Fibroblast of the aortic adventitia (primary cell): ENCODE measurements at places on chromosomes 1 and 21.

GRCh38 chr1:110136911-110137310 lies 13.4 kb upstream of the SLC6A17 start:
- peak; percentile 15 for DNase-seq

GRCh38 chr21:15731243-15731613 lies 1.4 kb downstream of the USP25 start:
- peak; percentile 6 for DNase-seq

DNA sequence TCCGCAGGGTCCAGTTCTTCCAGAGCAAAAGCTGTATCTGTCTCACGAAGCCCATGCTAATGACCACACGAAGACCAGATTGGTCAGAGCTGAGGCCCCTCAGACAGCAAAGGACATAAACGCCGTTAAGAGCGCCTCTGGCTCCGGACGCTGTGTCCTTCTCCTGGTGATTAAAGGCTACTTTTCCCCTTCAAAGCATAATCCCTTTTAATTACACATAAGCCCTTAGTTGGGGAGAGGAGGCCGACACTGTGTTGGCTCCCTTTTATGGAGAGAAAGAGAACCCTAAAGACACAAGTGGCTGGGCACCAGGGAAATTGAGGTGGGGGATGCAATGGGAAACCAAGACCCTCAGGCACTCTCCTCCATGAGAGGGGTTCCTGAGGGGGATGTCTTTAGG lies at the start of gene ABCA4:
Gene ABCA4 (minus strand): TSS at position 158 of the 400 bp plus-strand sequence. CDS start 103 bp downstream, at position 55.
- no peak for DNase-seq

DNA sequence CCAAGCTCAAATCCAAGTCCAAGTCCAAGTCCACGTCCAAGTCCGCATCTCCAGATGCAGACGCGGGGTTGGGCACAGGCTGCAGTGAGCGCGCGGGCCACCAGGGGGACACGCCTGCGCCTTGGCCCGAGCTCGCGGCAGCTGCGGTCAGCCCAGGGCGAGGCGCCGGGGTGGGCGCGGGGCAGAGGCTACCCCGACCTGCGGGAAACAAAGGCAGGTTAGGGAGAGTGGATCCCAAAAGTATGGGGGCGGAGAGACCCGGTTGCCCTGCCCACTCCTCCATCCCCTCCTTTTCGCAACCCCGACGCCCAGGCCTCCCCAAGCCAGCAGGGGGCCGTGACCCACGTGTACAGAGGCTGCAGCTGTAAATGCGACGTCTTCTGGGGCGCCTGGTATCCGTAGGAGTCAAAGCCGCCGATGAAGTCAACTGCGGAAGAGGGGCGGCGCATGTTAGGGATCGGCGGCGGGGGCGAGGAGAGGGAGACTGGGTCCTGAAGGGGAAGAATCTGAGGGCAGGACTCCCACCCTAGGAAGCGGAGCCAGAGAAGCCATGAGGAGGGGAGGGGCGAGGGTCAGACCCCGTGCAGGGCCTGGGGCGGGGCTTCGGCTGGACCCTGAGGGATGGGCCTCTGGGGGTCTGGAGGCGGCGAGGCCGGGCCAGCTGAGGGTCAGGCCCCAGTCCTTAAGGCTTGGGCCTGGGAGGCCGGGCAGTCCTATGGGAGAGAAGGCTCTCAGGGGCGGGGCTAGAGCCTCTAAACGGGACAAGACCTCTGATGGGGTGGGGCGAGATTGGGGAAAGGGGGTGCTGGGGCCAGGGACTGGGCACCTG lies 58.0 kb downstream of the NKAIN1 start:
- peak; percentile 33 for DNase-seq

GRCh38 chr1:152502496-152503180 lies 8.0 kb upstream of the LCE5A start:
- peak; percentile 18 for DNase-seq

DNA sequence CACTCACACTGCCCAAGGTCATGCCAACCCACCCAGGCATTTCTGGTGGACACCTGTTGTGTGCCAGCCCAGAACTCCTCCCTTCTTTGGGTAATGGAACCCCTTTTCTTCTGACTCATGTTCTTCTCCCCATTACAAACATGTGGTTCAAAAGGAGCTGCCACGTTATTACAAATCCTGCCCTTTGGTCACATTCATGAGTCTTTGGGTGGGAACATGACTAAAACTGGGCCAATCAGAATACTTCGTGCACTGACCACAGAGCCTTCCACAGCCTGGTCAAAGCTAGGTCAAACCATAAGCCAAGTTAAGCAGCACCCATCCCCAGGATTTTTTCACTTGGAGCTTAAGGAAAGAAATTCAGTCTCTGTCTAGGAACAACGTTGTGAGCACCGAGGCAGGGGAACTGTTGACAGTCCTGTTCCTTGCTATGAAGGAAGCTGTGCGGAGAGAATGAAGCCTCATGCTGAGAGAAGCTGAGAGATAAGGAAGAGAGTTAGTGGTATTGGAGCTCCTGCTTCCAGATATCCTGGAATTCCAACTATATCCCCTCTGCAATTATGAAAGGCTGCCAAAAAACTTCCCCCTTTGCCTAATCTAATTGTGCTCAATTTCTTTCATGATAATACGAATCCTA lies 46.8 kb upstream of the DIPK1A start:
- DNase-seq = no peak

DNA sequence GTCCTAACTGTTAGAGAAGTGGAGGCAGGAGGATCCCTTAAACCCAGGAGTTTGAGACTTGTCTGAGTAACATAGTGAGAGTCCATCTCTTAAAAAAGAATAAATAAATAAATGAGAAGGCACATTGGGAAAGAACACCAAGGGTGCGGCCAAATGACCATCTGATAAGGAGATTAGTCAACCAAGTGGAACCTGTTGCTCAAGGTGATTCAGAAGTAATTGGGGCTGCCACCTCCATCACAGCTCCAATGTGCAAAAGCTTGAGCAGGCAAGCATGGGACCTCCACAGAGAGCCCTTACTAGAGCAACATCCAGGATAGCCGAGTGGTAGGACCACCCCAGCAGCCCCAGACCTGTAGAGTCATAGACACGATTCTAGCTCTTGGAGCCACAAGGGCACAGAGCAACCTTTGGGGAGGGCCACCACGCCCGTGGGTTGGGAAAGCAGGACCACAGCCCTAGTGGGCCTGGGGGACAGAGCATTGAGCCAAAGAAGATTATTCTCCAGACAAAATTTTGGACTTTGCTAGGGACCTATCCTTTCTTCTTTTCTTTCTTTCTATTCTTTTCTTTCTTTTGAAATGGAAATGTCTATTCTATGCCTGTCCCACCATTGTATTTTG lies 40.9 kb downstream of the KCNK1 start:
- peak; percentile 8 for DNase-seq

- no peak for DNase-seq
These were observed 1.3 kb upstream of the LSS start for GRCh38 chr21:46229923-46230260.

GRCh38 chr1:69913977-69914376 lies 291.4 kb downstream of the LRRC40 start:
- DNase-seq = peak; percentile 94

GRCh38 chr1:201539561-201540431 lies 869 bp downstream of the NAV1 start:
- DNase-seq = peak; percentile 59

- DNase-seq = no peak
These were observed 15.7 kb downstream of the REG4 start for GRCh38 chr1:119795261-119796200.

- DNase-seq = no peak
These were observed 52.6 kb upstream of the RBM15 start for GRCh38 chr1:110286564-110286963.
